ENCODE measurements at places on chromosomes 11 and 22.

DNA sequence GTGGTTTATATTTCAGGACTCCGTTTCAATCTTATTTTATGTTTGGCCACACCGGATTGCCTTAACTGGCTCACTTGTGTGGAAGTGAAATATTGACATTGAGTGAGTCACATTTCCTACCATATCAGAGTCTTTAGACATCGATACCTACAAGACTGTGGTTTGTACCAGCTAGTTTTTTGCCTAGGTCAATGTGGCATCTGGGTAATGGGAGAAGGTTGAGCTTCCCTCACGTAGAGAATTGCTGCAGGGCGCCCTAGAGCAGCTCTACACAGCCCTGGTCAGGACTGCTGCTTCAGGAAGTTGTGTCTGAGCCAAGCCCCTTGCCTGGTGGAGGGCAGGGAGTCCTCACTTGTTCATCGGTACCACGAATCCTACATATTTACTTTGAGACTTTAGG, 1.6 kb downstream of the GRAMD1B start:
- DNase-seq = no peak

- no peak for DNase-seq
Measured at GRCh38 chr22:36180038-36180880, 19.7 kb upstream of the APOL3 start.

GRCh38 chr11:13210424-13210823, 67.2 kb upstream of the BMAL1 start:
- no peak for DNase-seq

GRCh38 chr11:35324981-35325380, 94.4 kb downstream of the SLC1A2 start:
- DNase-seq = no peak

DNA sequence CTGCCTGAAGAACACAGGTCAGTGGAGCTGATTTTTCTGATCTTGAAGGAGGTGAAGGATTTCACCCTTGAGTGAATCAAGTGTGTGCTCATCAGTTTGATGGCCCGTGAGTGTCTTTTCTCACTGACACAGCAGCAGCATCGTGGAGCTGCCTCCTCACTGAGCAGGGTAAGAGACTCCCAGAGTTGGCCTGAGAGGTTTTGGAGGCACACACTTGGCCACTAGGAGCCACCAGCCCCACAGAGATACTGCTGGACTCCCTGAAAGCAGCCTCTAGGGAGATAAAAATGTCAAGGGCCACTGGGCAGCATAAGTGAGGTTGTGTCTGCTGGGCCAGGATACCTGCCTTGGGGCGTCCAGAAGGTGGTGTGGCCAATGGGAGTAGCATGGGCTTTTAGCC, 245.4 kb downstream of the GRIK4 start:
- no peak for DNase-seq

- no peak for DNase-seq
Measured at GRCh38 chr11:8069771-8070170, 11.2 kb upstream of the TUB start.

GRCh38 chr11:119853581-119854360, 124.8 kb upstream of the NECTIN1 start:
- no peak for DNase-seq

DNA sequence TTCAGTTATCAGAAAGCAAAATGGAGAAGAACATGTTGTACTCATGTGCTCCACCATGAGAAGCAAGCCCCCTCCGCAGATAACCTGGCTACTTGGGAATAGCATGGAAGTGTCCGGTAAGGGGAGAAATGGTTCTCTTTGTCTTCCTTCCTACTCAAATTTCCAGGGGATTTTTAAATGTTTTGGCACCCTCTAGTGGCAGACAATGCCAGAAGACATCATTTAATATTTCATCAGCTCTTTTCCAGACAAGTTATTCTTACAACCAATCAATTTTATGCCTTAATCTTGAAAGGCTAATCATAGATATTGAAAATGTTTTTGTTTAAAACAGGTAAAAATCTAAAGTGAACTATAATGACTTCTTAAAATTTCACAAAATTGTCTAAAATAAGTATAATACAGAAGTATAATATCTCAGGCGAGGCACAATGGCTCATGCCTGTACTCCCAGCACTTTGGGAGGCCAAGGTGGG, 15.7 kb downstream of the CRTAM start:
- no peak for DNase-seq

GRCh38 chr22:39959640-39960447, at the start of gene TMA7B:
TSS of gene TMA7B (plus strand) at chr22:39960397. CDS start at chr22:39964375, 3,978 bp downstream.
- DNase-seq = no peak

DNA sequence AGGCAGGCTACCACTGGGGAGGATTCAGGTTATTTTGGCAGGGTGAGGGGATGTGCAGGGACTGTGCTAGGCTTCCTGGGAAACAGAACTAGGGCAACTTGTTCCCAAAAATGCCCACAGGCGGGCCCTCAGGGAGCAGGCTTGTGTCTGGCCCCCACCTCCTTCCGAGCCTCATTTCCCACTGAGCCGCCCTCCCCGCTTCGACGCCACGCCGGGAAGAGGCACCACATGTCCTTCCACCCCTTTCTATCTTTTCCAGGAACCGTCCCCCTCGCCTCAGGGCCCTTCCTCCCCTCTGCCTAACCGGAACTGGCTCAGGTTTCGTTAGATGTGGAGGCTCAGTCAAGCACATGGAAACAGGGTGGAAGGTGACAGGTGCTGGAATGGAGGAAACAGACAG, 9.4 kb upstream of the CHADL start:
- no peak for DNase-seq

DNA sequence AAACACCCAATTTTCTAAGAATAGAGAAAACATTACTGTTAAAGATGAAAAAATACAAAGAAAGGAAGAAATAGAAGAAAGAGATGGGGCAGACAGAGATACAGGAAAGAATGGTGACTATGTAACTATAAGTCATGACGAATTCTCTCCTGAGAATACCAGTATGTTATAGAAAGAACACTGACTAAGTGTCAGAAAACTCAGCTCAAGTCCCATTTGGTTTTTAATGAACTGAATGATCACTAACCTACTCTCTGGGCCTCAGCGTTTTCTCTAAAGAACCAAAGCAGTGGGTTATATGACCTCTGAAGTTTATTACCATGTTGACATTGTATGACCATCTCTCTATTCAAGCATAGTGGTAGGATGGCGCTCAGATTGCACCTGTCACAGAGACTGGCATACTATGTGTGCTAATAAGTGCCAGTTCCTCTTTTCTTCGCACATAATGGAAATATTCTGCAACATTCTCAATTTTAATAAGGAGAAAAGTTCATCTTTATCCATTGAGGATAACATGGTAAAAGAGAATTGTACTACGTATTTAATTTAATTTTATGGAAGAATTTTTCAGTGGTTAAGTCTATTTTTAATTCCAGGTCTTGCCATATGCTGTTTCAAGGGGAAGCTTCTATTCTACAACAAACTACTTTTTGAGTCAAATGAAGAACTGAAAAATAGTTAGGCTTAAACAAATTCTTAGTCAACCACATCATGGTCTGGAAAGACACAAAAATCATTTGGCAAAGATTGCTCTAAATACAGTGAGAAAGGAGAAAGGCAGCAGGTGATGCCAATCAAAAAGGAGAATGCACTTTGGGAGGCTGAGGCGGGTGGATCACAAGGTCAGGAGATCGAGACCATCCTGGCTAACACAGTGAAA, 25.0 kb upstream of the EED start:
- DNase-seq = no peak

GRCh38 chr11:82732348-82732733, 1.3 kb downstream of the FAM181B start:
- DNase-seq = no peak

- no peak for DNase-seq
Measured at GRCh38 chr11:97746818-97747217, 1273.9 kb upstream of the CNTN5 start.

DNA sequence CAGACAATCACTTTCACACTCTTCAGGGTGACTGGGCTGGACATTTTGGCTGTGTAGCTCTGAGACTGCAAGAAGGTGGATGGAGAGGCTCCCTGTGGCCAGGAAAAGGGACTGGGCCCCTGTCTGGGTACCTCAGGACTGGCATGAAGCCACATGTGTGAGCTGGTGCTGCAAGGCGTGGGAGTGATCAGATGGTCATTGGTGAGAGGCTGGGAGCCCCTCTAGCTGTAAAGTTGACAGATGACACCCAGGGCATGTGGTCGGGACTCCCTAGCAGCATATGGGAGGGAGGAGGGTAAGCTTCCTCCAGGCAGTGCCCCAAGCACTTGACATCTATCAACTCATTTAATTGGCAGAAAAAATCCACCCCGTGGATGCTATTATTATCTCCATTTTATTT, 18.9 kb upstream of the CABP2 start:
- DNase-seq = no peak

GRCh38 chr22:34278121-34278520, 357.8 kb upstream of the LARGE1 start:
- DNase-seq = no peak

DNA sequence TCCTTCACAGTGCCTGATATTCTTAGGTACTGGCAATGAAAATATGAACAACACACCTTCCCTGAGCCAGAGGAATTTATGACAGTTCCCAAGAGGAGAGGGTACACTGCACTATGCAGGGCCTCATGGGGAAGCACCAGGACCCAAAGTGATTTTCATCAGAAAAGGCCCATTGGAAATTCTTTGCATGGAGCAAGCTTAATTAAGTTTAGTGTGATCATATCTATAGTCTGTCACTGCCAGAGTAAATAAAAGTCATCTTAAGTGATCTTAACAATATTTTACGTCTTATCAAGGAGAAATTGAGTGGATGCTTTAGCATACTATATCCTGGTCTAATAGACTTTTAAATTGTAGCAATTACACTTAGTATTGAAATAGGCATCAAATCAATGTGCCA, 86.5 kb downstream of the ACER3 start:
- DNase-seq = no peak

GRCh38 chr11:20388096-20389055, 860 bp downstream of the PRMT3 start:
- no peak for DNase-seq

GRCh38 chr11:86211619-86212018, 32.9 kb upstream of the EED start:
- no peak for DNase-seq

GRCh38 chr22:45149671-45150070, 14.1 kb upstream of the NUP50 start:
- DNase-seq = no peak

GRCh38 chr11:68657021-68657780, 27.1 kb upstream of the GAL start:
- no peak for DNase-seq
